HT-29 (cell line): ENCODE measurements at places on chromosomes 1 and 21. TPM values are rescaled to one million over a fixed set of nuclear protein-coding genes. Genes with fewer than 3 reads are reported as not detected.
A peak's percentile ranks its signal among the peaks of the same experiment; 100 is the strongest.

DNA sequence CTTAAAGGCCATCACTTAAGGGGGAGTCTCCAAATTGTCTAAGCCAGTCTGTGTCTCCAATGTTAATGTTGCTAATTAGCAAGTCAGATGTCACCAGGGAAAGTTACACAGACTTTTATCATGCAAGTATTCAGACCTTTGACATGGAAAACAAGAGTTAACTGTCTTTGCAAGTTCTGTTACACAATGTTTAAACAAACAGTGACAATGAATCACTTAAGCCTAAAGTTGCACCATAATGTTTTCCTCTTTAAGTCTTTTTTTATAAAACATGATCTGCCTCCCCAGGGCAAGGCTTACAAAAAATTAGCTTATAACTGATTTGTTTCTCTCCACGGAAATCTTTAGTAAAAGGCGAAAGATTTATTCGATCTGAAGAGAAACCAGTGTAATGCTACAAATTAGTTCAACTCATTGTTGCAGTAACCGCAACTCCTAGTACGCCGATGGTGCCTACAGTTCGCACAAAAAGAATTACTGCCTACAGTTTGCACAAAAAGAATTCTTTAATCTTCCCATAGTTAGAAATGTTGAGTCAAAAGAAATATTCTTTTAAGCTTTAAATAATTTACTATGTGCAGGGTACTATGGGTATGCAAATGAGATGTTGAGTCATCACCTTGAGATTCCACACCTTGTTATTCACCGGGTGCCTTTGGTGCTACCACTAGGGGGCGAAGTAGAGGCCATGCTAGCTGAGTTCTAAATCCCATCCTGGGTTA, 45.3 kb downstream of the HHAT start:
- DNase-seq = peak; percentile 96

GRCh38 chr1:175268720-175269119, 76.1 kb upstream of the KIAA0040 start:
- DNase-seq = peak; percentile 9

- DNase-seq = no peak
Observed at GRCh38 chr1:22340873-22341272, 110.8 kb upstream of the ZBTB40 start.

DNA sequence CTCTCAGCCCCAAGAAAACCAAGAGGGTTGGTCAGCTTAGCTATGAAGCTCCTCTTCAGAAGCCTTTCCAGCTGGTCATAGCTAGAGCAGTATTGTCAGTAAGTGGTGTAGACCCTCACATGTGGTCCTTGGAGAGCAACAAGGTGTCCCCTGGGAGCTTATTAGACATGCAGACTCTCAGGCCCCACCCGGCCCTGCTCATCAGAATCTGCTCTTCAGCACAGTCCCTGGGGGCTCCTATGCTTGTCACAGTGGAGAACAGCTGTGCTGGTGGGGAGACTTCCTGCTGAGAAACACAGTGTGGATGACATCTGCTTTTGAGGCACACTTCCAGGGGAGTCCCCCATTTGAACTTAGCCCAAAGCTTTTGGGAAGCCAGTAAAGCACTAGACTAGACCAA, 21.9 kb upstream of the NEK2 start:
- DNase-seq = no peak

DNA sequence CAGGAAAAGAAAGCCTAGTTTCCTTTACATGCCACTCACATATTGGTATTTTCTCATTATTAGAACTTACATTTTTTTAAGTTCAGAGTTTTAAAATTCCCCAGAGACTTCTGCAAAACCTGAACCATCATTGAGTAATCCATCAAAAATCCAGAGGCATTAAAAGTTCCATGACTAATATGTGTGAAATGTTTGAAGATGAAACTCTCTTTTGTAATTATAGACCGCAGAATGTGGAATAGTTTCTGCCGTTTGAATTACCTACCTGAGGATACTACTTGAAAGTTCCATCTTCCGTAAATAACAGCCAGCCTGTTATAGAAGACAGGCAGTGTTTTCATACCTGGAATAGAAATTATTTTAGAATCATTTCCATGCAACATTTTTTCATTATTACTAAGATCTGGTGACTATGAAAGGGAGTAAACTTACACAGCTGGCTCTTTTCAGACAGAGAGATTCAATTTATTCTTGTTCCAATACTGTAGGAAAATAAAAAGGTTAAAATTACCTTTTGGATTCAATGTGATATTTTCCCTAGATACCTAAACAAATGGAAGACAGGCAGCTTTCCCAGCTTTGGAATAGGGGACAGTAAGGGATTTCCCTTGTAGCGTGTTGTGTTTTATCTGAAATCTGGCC, 131.4 kb downstream of the ST6GALNAC5 start:
- DNase-seq = peak; percentile 26

DNA sequence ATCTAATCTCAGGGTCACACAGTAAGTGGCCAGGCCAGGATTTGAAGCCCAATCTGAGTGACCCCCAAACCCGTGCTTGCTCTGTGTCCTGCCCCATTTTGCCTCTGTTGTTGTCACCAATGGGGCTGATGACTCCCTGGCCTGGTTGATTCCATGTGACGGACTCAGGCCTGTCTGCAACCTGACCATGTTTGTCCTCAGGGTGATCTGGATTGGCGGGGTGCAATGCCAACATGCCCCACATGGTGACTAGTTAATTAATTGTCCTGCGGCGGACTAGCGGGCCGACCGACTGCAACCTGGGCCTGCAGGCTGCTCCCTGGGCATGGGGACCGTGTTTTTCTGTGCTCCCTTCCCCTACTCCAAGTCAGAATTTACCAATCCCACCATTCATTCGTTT, 256.3 kb downstream of the MATN1 start:
- no peak for DNase-seq

The ARHGEF11 gene
- total RNA-seq = 24.9 and 28.6 TPM in 2 replicates

The CFAP141 gene
- not detected in 2 replicates for total RNA-seq

The SYNC gene
- 0.65 and 0.76 TPM in 2 replicates for total RNA-seq
